ENCODE measurements at places on chromosomes 6 and 20.

DNA sequence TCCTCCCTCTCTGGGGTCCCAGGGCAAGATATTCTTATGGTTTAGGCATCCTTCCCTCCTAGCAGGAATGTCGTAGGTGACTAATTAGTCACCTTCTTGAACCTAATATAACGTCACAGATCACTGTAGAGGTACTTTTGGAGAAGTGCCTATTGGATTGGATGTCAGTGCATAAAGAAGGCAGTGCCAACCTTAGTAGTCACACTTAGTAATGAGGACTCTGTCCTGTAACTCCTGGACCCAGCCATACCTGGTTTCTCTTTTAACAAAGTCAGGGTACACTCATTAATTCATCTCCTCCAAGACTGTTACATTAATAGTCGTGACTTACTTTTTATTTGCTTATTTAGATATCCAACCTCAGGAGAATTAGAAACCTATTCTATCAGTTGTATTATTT, 20.0 kb downstream of the VTA1 start:
- DNase-seq: no peak

DNA sequence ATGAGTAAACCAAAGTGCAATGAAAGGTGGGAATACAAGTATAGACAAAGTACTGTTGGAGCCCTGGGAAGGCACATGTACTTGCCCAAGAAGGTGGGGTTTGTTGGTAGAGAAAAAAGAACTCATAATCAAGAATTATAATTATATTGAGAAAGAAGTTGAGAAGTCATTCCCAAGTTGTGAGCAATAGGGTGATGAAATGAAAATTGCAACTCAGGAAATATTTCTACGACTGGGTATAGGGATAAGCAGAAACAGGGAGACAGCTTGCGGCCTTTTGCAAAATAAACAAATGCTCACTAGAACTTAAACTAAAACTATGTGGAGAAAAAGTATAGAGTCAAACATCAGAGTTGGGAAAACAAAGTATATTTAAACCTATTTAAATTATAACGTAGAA, 250.7 kb upstream of the FAM83B start:
- DNase-seq: no peak

DNA sequence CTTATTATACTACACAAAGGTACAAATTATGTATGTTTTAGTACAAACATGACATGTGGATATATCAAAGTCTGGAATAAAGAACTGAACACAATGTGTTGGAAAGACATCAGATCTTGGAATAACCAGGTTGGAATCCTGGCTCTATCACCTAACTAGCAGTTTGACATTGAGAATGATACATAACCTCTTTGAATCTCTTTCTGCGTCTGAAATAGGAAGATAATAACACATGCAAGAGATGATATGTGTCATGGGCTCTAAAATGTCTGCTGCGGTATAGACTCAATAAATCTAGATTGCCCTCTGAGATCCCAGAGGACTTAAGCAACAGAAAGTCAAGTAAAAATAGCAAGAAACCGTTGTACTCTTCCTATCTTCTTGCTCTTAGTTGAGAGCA, 66.8 kb upstream of the CCN2 start:
- DNase-seq: no peak

DNA sequence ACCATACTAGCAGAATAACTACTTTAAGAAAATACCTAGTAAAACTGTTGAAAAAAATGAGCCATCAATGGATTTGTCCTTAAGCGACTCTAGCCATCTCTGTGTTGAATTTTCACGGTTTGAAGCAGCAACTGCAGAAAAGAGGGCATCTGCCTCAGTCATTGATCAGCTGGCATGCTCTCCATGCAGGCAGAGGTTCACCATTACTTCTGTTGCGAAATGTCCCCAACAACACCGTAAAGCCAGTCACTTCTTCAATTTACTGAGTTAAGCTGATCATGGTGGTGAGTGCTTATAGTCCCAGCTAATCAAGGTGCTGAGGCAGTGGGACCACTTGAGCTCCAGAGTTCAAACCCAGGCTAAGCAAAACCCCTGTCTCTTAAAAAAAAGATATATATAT, 11.1 kb downstream of the TPD52L1 start:
- no peak for DNase-seq

DNA sequence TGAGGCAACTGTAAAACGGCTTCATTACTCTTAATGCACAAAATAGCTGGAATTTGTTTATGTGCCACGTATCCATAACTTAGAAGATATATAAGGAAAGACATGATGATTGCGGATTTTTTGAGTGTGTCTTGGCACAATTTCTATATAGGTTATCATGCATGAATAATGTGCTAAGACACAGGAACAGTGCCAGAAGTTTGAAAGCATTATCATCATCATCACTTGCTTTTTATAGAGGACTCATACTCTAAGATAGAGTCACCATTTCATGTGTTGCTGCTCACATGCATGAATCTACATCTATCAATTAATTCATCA, 113.4 kb downstream of the ELOVL4 start:
- no peak for DNase-seq

DNA sequence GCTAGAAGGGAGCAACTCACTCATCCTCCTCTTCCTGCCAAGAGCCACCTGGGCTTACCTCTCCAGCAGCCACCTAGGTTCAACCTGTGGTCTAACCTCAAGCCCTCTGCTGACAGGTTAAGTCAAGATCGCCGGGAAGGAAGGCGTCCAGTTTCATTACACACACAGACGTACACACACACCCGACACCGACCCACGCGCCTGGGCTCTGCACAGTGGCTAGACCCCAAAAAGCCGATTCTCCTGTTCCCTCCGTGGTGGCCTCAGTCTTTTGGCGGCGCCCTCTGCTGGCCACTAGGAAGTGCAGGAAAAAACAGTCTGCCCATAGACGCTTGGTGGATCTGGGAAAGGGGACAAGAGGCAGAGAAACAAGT, 52.8 kb downstream of the MRPL14 start:
- peak; percentile 62 for DNase-seq

- DNase-seq: no peak
Measured at GRCh38 chr6:3669916-3670315, 81.6 kb downstream of the PXDC1 start.

DNA sequence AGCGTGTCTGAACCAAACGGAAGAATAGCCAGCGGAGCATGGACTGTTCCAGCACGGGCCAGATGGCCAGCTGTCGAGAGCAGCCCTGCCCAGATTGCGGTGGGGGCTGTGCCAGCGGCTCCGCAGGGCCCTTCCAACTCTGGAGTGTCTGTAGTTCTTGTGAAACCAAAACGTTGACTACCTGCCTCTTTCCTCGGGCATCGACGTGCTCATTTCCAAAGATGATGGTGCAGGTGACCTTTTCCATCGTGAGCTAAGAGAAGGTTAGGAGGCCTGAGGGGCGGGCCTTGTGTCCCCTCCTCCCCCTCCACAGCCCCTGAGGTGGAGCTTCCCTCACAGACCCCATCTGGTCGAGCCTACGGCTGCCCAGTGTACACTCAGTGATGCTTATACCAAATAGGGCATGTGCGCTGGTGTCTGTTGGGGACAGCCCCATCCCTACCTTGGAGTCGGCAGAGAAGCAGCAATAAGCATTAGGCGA, 12.9 kb upstream of the C20orf144 start:
- no peak for DNase-seq

DNA sequence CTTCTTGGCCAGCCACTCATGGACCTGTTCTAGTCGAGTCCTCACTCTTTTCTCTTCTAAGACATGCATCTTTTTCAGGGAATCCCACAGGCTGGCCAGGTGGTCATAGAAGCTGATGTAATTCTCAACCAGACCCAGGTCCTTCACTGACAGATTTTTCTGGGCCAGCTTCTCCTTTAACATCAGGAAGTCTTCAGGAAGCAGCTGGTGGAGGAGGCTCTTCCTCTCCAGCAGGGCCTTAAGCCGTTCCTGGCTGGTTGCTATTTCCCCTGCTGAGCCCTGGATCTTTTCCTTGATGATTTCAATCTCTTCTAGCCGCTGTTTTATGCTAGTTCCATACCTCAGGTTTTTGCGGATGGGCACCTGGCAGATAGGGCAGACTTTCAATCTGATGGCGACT, 28.6 kb downstream of the DDX27 start:
- DNase-seq: no peak

- DNase-seq: no peak
Measured at GRCh38 chr20:51208162-51208561, 185.3 kb upstream of the KCNG1 start.

DNA sequence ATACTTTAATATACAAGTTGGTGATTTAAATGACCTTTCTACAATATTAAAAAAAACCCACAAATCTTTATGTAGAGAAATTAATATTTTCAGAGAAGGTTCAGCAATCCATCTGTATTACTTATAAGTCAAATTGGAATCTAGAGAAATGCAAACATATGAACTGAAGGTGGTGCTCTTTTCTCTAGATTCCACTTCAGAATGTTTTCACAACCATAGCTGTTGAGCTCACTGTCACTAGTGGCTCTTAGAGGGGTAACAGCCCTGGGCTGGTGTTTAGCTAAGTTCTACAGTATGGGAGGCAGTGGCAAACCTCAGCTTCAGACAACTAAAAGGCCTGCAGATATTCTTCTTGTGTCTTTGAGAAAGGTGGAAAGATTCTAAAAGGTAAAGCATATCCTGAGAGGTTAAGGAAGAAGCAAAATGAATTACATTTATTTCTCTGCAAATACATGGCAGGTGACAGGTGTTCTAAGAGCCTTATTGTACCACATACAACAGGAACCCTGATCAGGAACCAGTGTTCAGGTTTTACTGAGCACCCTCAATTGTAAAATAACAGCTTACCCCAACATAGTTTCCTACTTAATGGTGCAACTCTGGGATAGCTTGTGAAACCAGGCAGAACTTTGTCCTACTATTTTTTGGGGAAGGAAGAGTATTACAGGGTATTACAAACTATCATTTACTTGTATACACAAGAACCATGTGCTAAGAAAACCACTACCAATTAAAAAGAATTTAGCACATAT, 56.6 kb upstream of the SAMHD1 start:
- DNase-seq: no peak

- DNase-seq: no peak
Measured at GRCh38 chr6:42618686-42619085, 54.9 kb downstream of the UBR2 start.

Data from T-helper 1 cell (primary cell).